ENCODE measurements at places on chromosomes 4 and X. TPM values are rescaled to one million over a fixed set of nuclear protein-coding genes. Genes with fewer than 3 reads are reported as not detected.

CCDC149 gene
- 6.7 TPM for total RNA-seq

GSX2 gene
- total RNA-seq, result not detected

CC2D2A gene
- 8.0 TPM for total RNA-seq

ITM2A gene
- 82.1 TPM for total RNA-seq

GJB1 gene
- not detected for total RNA-seq

MAGEA4 gene
- not detected for total RNA-seq

FGB gene
- total RNA-seq, result not detected

VCX gene
- not detected for total RNA-seq

CLDN22 gene
- total RNA-seq, result not detected

ETDB gene
- total RNA-seq, result not detected

TEX13B gene
- not detected for total RNA-seq

SCD5 gene
- total RNA-seq, result 9.7 TPM

FABP2 gene
- total RNA-seq, result not detected

PPEF2 gene
- total RNA-seq, result not detected
